ENCODE measurements at places on chromosomes 6 and 20.
A peak's percentile ranks its signal among the peaks of the same experiment; 100 is the strongest.

- no peak for DNase-seq
These were observed at the start of gene TFAP2C for GRCh38 chr20:56628873-56629463. Gene TFAP2C (plus strand): TSS chr20:56629306. CDS start chr20:56629545, 239 bp downstream.

GRCh38 chr6:115570331-115570730 is 490.4 kb downstream of the FRK start:
- no peak for DNase-seq

- no peak for DNase-seq
These were observed 54.3 kb downstream of the TAF4 start for GRCh38 chr20:62011403-62011790.

GRCh38 chr6:30450909-30451841 is 38.1 kb upstream of the HLA-E start:
- DNase-seq = peak; percentile 90

- no peak for DNase-seq
These were observed 261.4 kb upstream of the TFAP2D start for GRCh38 chr6:50451826-50452400.

DNA sequence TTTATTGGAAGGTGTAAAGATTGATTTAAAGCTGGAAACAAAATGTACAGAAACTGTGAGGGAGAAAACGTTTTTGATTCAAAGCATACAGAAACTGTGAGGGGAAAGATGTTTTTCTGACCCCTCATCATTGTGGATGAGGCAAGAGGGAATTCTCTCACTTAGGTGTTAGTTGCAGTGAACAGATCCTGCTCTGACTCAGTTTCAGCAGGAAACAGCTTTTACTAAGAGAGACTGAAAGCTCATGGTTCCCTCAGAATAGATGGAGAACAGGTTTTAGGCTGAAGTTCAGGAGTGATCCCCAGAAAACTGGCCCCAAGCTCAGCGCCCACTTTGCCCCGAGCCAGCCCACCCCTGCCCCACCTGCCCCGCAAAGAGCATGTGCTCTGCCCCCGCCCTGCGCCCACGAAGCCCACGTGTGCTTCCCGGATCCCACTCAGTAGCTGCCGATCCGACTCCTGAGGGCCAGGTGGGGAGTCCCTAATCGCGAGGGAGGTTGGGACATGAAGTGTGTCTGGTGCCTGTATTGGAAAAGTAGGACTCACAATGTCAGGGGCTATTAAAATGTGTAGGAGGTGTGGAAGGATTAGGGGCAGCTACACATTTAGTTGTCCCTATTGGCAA is 41.2 kb downstream of the DUSP22 start:
- no peak for DNase-seq

GRCh38 chr20:59103573-59103972 is 60.0 kb upstream of the ZNF831 start:
- peak; percentile 12 for DNase-seq

DNA sequence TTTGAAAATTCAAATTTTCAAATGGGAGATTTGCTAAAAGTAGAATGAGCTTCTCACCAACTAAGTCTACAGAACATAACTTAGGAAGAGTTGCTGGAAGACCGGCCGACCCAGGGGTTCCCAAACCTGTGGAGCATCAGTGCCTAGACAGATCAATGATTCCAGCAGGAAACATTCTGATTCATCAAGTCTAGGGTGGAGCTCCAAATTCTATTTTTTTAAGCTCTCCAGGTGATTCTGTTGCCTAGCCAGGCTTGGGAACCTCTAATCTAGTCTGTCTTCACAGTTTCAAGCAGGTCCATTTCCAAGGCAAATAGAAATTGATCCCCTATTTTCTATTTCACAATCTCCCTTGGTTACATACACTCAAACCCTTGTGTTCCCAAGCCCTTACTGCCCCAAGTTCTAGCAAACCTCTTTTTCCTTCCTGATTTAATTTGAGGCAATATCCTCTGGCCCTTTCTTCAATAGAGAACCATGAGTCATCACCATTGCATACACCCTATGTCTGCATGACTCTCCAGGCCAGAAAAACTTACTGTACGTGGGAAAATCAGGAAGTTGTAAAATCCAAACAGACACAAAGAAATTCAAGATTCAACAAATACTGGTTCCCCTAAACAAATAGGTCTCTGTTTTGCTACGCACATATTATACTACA is 8.9 kb downstream of the ATXN1 start:
- peak; percentile 92 for DNase-seq

DNA sequence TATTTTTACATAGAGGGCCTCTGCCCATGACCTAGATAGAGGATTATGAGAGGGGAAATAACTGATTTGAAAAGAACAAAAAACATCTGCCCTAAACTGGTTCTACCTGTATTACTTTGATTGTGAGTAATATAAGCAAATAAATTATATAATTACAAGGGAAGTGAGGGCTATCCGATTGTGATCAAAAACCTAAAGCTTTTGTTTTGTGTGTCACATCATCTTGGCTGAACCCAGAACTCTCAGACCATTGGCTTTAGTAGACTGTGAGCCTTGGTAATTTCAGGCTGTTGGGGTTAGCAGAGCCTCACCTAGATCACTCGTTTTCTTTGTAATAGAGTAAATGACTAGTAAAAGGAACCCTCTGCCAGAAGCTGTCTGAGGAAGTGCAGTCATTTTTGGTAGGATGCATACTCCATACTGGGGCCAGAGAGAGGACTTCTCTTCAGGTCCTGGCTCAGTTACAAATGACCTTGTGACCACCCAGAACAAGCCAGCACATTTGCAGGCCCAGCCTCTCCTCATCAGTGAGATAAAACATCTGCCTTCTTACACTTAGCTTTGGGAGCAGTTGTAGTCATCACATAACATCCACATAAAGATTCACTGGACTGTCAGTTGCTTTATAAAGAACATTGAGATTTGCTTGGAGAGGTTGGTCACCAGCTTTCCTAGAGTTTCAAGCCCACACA is 13.5 kb downstream of the STK35 start:
- no peak for DNase-seq

DNA sequence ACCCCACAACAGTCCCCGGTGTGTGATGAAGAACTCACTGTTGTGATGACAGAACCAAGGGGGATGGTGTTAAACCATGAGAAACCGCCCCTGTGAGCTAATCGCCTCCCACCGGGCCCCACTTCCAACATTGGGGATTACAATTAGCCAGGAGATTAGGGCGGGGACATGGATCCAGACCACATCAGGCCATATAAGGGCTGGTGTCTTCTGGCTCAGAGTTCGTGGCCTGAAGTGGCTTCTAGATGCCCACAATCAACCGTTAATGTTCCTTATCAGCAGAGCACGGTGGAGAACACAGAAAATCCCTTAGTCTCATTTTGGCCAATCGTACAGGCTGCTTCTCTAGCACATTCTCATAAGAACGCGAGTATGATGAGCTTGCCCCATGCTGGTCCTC is 10.9 kb upstream of the MAS1 start:
- no peak for DNase-seq

- no peak for DNase-seq
These were observed 42.0 kb downstream of the DOK5 start for GRCh38 chr20:54517241-54517975.

- no peak for DNase-seq
These were observed 2.4 kb upstream of the IRF4 start for GRCh38 chr6:389143-389542.

GRCh38 chr6:5645328-5646290 is 361.1 kb downstream of the NRN1 start:
- no peak for DNase-seq

DNA sequence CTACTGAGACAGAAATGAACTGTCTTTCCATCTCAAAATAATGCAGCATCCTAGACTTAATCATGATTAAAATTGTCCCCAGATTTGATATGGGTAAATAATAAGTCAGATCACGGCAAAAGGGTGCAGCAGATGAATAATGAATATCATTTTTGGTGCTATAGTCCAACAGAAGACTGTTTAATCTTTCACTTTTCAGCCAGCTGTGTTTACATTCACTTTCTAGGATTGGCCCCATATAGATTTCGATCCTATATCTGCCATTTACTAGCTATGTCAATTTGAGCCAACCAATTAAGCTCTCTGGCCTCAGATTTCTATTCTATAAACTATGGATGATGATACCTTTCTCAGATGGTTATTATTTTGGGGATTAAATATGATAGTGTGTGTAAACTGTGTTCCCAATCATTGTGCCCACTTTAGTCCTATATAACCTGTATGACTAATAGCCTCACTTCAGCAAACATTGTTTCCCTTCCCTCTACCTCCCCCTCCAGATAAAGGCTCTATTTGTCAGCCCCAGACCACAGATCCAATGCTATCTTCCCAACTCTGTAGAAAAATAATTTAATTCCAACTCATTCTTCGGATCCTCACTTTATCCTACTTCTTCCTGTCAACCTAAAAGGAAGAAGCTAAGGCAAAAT is 53.6 kb upstream of the NT5E start:
- no peak for DNase-seq

DNA sequence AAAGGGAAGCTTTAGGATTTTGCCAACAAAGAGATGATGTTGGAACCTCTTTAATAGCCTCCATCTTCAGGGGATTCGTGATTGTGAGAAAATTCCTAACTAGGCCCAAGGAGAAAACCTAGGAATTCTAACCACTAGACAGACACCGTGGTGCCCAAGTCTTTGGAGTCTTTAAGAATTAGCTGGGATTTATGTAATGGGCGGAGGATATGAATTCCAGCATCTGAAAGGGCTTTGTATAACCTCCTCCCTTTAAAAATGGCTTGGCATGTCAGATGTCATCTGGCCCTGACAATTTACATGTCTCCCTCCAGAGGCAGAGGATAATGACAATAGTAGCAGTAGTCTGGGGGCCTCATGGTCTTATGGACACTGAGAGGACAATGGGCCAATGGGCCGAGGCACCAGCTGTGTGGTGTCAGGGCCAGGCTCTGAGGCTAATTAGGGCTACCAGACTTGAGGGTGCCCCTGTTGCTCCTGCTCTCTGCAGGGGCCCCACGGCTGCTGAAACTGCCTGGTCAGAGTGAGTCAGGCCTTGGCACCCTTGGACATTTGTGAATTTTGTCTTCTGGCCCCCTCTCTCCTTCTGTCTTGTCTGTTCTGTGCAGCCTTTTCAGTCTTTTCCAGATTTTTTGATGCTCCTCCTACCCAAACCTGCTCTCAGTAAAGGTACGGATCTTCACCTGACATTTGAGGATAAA is 113.9 kb downstream of the EDN1 start:
- DNase-seq = no peak

GRCh38 chr20:57753332-57754164 is 43.7 kb upstream of the PMEPA1 start:
- no peak for DNase-seq

- DNase-seq = no peak
These were observed 11.2 kb downstream of the UST start for GRCh38 chr6:148757944-148758480.

Measured in GF-D8 (cell line).